NCI-H2107 (cell line): ENCODE measurements at places on chromosomes 11 and 22.

- peak; percentile 32 for DNase-seq
These were observed 3.9 kb upstream of the LMO2 start for GRCh38 chr11:33895752-33896137.

- DNase-seq, result no peak
These were observed 16.4 kb downstream of the PPM1F start for GRCh38 chr22:21936151-21936775.

- DNase-seq, result no peak
These were observed 86.7 kb upstream of the IZUMO1R start for GRCh38 chr11:94217705-94218104.

GRCh38 chr11:11502263-11502861, 119.4 kb downstream of the GALNT18 start:
- no peak for DNase-seq

GRCh38 chr11:123103326-123103980, 41.5 kb upstream of the HSPA8 start:
- DNase-seq, result peak; percentile 20

DNA sequence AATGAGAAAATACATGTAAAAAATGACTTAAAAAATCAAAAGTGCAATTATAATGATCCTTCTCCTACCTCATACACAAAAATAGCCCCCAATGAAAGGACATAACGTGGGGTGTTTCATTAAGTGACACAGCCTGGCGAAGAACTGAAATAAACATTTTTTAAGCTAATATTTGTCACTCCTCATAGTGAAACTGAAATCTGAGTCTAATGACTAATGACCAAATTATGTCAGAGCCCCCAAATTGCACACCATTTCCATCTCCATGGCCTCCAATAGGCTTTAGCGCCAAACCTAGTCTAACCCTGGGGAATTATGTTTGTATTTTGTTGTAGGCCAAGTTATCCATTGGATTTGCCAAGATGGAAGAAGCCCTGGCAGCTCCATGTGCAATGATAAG, 119.1 kb downstream of the WT1 start:
- no peak for DNase-seq

DNA sequence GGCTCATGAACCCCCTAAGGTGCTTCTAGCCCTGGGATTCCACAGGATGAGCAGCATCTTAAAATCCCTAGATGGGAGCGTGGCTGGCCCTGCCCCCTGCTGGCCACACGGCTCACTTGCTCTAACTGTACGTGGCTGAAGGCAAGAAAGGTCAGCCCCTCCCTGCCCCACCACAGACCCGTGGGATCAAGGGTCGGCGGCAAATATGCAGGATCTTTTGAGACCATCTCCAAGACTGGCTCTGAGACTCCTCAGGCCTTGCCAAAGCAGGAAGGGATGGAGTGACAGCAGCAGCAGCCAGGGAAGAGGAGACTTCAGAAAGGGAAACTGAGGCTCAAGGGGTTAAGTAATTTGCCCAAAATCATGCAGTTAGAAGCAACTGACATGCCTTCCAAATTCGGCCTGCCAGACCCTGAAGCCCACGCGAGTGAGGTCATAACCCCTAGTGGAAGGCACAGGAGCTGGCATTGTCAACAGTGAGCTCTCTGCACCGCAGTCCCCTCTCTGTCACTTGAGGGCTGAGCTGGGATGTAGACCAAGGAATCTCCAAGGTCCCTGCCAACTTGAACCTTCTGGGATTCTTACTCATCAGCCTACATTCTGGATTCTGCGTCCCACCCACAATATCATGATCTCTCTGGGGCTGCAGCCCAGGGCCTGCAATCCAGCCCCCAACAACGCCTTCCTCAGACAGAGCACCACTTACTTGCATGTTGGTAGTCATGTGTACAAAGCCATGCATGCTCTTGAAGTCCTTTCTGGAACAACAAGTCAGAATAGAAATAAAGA, 31.4 kb downstream of the CREB3L1 start:
- no peak for DNase-seq

DNA sequence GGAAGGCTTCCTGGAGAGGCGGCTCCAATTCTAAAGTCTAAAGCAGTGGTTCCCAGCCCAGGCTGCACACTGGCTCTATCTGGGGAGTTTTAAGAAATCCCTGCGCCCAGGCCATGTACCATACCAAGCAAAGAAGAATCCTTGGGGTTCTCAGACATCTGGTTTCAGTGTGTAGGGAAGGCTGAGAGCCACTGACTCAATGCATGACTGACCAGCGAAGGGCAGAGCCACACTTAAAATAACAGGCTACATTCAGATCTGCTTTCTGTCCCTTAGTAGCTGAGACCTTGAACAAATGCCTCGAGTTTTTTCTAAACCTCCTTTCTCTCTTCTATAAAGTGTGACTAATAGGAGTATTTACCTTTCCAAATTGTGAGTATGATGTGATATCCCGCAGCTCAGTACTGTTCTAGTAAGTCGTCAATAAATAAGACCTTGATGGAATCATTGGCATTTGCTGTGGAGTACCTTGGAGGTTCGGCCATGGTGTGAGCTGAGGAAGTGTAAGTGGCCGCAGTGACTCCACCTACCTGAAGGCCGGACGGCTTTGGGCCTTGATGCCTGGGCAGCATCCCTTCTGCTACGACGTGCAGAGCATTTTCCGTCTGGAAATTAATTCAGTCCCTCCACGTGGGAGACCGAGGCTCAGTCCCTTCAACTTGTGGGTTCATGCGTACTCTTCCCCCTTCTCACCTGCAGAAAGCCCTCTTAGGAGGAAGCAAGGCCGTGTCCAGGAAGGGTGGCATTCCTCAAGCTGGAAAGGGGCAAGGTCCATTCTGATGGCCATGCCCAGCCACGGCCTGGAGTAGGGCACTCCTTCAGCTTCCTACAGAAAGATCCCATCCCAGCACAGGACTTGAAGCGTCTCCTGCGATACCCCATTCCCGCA, 25.1 kb downstream of the GLB1L2 start:
- DNase-seq, result no peak

GRCh38 chr11:69409812-69410645, 71.4 kb upstream of the LINC01488 start:
- no peak for DNase-seq
